ENCODE measurements at places on chromosomes 2 and 18.
A peak's percentile ranks its signal among the peaks of the same experiment; 100 is the strongest.

DNA sequence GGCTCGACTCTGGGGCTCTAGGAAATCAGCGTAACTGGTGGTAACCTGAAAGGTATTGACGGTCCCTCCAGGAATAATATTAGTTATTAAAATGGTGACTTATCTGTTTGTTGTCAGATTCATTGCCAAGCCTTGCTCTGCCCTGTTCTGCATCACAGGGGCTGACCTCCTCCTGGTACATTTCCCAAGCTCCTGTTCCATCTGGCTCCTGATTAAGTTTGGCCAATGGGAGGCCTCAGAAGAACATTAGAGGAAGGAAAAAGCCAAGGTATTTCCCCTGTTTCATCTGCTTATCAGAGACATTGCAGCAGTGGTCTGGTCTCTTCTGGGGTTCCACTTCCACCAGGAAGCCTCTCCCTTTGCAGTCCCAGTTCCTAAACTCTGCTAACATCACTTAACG is 527.0 kb downstream of the TNS1 start:
- DNase-seq: no peak

- DNase-seq: peak; percentile 85
Measured at GRCh38 chr2:234686088-234686890, 189.4 kb upstream of the ARL4C start.

- peak; percentile 61 for DNase-seq
Measured at GRCh38 chr18:32243358-32243757, 53.5 kb downstream of the MEP1B start.

GRCh38 chr2:206533977-206534376 is 90.6 kb downstream of the ADAM23 start:
- DNase-seq: no peak

DNA sequence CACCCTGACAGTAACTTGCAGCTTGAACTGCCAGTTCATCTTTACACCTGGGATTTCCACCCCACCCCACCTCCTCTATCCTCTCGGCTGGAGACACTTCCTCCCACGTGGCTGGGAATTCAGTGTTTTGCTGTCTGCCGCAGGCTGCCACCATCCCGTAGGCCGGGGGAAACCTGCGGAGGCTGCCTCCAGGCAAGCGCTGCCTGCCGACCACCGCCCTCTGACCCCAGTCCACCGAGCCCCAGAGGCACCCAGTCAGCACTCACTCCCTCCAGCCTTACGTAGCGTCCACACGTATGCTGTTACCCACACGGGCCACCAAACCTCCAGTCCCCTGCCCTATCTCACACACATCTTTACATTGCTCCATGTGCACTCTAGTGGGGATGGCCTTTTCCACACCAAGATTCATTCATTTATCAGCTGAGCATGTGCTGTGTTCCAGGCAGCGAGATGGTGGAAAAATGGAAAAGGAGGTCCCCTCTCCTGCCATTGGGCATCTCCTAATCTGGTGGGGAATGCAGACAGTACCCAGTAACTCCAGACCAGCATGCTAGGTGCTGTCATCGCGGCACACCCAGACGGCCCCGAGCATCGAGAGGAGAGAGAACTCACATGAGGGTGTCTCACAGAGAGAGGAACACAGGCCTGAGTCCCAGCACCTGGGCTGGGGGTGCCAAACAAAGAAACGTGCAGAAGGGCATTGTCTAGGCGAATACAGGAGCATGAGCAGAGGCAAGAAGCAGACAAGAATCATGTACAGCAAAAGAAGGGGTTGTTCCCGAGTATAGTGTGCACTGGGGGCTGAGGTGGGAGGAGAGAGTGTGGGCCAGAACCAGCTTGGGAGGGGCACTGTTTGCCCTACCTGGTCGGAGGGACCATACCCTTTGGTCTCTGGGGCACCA is 166.9 kb downstream of the SMAD7 start:
- DNase-seq: no peak

GRCh38 chr2:233974530-233975071 is 57.4 kb downstream of the TRPM8 start:
- DNase-seq: no peak

GRCh38 chr2:38565333-38565732 is 37.4 kb downstream of the HNRNPLL start:
- DNase-seq: no peak

- no peak for DNase-seq
Measured at GRCh38 chr18:9016633-9017166, 85.8 kb upstream of the NDUFV2 start.

DNA sequence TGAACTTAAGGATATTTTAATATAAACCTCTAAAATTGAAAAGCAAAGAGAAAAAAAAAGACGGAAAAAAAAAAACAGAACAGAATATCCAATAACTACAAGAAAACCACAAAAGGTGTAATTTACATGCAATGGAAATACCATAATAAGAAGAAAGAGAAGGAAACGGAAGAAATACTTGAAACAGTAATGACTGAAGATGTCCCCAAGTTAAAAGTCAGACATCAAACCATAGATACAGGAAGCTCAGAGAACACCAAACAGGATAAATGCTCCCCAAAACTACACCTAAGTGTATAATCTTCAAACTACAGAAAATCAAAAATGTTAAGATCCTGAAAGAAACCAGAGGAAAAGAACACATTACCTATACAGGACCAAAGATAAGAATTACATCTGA is 39.2 kb downstream of the FBXO15 start:
- no peak for DNase-seq

DNA sequence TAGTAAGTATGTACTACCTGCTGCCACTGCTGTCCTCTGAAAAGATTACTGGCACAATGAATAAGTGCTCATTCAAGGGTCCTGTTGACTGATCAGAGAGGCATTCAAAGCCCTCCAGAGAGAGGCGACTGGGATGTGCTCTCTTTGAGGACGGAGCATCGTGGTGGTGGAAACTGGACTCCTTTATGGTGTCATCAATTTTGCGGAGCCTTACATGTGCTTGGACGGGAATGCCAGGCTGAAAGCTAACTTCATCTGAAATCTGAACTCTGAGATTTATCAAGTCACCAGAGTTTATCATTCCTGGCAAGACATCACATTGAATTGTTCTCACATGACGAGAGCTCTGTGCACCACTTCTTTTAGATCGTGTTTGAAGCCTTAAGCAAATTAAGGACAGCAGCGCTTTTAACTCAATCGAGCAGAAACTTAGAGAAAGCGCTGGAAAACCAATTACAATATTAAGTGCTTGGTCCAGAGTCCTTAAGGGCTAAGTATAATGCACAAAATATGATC is 138.3 kb downstream of the NCK2 start:
- DNase-seq: no peak

- DNase-seq: peak; percentile 62
Measured at GRCh38 chr2:209331291-209331844, 92.5 kb upstream of the MAP2 start.

DNA sequence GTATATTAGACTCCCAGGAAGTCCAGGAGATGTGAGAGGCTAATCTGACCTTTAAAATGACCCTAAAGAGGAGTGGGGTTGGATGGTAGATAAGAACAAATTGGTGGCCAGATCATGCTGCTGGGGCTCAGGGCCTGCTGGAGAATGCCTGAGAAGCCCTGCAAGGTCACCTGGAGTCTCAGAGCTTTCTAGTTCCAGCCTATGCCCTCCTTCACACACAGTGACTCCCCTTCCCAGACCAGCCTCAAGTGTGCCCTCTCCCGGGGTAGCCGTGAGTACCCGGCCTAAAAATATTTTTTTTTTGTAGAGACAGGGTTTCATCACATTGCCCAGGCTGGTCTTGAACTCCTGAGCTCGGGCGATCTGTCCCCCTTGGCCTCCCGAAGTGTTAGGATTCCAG is 44.2 kb upstream of the FZD5 start:
- peak; percentile 46 for DNase-seq

DNA sequence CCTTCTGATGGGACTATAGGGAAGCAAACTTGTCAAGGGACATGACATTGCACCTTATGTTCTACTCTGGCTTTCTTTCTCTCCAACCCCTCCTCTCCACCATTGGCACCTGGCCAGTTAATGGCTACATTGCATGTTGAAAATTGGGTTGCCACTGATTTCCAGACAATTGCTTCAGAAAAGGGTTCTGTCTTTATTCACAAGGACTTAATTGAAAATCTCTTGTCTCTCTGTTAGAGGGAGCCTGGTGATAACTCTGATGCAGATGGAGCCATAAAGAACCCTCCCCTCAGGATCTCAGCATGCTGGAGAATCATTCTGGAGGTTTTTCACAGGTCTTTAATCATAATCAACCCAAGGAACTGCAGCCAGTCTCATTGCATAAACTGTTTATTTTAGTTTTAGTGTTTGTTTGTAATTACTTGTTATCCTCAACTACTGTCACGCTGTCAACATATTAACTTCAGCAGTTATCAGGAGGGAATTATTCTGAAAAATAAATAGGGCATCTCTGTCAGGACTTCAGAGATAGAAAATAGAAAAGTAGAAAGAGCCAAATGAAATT is 316.8 kb downstream of the RIT2 start:
- DNase-seq: peak; percentile 4

DNA sequence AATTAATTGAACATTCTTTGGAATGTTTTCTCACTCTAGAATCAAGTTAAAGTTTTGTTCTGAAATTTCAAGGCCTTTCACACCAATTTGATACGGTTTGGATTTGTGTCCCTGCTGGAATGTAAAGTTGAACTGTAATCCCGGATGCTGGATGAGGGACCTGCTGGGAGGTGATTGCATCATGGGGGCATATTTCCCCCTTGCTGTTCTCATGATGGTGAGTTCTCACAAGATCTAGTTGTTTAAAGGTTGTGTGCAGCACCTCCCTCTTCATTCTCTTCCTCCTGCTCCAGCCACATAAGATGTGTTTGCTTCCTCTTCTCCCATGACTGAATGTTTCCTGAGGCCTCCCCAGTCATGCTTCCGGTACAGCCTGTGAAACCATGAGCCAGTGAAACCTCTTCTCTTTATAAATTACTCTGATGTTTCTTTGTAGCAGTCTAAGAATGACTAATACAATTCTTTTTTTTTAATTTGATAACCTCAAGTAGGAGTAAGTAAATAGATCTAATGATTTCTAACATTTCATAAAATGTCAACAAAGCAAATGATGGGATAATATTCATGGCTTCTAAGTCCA is 144.2 kb upstream of the CDH7 start:
- DNase-seq: no peak

- DNase-seq: no peak
Measured at GRCh38 chr2:170501421-170502043, 213.6 kb upstream of the SP5 start.

DNA sequence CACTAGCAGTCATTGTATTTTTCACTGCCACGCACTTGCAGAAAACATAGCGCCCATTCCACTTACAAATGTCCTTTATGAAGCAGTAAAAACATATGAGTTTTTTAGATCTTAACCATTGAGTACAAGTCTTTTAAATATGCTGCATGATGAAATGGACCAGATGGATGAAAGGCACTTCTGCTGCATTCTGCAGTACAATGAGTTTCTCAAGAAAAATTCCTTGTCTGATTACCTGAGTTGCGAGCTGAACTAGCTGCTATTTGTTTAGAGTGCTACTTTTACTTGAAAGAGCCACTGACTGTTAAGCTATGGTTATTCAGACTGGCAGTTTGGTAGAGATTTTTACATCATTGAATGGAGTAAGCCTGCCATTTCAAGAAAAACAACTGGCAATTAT is 825.5 kb upstream of the ACVR2A start:
- DNase-seq: no peak

- no peak for DNase-seq
Measured at GRCh38 chr2:208320686-208321085, 54.6 kb downstream of the PIKFYVE start.

GRCh38 chr2:47499621-47500309 is 96.8 kb downstream of the MSH2 start:
- no peak for DNase-seq

GRCh38 chr2:203648273-203648672 is 58.2 kb upstream of the CD28 start:
- DNase-seq: no peak

GRCh38 chr2:1676913-1677820 is 67.1 kb downstream of the PXDN start:
- no peak for DNase-seq

GRCh38 chr2:170341684-170342623 is 164.0 kb downstream of the MYO3B start:
- no peak for DNase-seq

- DNase-seq: no peak
Measured at GRCh38 chr2:126175222-126175621, 480.7 kb upstream of the GYPC start.

DNA sequence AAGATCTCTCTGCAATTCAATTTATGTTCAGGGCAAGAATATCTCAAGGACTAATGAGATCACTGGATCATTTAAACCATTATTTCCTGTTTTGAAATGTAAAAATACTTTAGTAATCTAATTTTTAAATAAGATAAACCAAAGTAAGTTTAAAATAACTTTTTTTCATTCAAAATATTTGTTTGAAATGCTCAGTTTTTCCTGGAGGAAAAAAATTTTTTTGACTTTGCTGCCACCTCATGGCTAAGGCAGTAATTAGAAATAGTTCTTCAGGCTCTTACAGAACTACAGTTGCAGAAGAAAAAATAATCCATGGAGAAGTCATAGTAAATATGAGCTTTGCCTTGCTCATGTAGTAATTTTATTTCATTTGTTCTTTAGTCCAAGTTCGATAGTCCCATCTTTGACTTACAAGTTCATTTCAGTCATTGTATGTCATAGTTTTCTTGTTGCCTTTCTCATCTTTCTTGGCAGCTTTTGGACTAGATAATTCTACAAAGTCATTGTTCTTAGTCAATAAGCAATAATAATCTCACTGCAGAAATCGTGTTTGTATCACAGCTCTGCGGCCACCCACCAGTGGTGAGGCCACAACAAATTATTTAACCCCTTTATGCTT is 127.4 kb downstream of the DPP4 start:
- DNase-seq: peak; percentile 9

DNA sequence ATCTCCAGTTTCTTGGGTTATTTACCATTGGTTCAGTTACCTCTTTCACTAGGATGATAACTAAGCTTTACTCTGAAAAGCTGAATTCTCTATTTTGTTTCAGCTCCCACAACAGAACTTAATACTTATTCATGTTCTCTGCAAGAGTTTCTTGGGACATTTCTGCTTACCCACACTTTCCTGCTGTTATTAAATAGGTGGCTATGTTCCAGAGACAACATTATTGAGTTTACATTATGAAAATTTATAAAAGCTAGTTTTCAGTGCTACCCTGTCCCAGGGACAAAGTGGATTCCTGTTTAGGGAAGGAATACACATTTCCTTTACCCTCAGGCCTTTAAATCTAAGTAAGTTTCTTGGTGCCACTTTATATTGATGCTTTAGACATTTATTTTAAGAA is 7.0 kb upstream of the GPD2 start:
- no peak for DNase-seq

GRCh38 chr2:237689336-237690131 is 62.1 kb downstream of the LRRFIP1 start:
- no peak for DNase-seq

Measured in neural progenitor cell (in vitro differentiated cells).